Activated T-helper 1 cell treated with anti-CD3 and anti-CD28 coated beads, Interleukin-2, amount 50 U/mL, for 16 hours (primary cell): ENCODE measurements at places on chromosomes 3 and 15.

- DNase-seq, result no peak
Measured at GRCh38 chr3:10783360-10784351, 32.4 kb upstream of the SLC6A11 start.

DNA sequence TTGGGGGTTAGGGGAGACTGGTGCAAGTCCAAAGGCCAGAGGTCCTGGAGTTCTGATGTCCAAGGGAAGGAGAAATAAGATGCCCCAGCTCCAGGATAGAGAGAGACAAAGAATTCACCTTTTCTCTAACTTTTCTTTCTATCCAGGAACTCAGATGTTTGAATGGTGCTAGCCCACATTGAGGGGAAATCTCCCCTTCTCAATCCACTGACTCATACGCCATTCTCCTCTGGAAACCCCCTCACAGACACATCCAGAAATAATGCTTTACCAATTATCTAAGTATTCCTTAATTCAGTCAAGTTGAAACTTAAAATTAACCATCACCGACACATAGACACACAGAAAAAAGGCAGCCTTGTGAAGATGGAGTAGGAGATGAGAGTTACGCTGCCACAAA, 1085.2 kb downstream of the NSUN3 start:
- DNase-seq, result no peak

DNA sequence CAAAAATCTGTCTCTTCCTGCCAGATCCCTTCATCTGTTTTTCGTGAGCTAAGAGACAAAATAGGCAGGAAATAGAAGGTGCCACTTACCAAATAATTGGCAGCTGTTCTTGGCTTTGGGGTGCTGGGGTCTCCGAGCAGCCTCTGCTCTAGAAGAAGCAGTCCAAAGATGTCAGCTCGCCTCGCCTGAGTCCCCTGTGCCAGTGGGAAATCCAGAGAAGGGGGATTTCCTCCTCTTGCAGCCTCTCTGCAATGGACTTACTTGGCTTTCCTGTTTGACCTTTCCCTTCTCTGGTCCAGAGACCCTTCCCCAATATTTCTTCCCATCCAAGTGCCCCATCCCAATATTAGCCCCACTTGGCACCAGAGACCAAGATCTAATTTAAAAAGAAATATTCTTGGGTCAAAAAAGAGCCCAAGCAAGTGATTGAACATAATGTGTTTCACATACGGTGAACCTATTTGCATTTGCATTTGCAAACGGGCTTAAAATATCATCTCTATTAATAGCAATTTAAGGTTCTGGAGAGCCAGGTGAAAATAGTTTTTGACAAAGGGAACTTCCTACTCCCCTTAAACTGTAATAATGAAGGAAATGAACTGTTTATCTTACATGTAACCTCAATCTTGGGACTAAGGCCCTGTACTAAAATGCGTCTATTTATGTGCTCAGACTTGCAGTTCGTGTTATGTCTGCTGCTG, 23.2 kb downstream of the CD86 start:
- no peak for DNase-seq

DNA sequence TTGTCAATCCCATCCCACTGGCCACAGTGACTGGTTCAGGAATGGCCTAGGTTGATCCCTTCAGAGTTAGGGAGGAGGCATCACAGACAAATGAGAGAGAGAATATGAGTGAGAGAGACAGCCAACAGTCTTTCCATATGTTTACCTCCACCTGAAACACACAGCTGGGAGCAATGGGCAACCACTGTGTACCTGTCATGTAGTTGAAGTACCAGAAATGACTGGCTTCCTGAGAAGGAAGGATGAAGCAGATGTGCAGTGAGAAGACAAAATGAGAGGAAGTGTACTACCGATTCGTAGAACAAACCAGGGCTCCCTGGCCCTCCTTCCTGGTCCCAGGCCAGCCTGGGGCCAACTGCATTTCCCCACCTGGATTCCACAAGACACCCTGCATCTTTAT, 27.4 kb downstream of the SRGAP3 start:
- DNase-seq, result no peak

DNA sequence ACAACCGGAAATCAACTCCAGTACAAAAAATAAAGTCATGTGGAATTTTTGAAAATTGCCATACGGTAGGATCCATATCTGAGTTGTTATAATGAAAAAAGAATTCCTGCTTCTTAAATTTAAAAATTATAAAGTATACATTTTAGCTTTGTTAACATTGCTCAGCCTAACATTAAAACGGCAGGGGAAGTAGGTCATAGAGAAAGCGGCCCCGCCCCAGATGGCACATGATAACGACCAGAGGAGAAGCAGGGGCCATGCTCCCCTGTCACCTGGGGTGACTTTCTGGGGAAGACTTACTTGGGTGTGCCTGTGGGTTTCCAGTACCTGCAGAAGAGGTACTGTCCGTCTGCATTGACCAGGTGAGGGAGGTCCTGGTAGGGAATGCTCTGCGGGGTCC, 921 bp downstream of the MGLL start:
- no peak for DNase-seq

GRCh38 chr15:34339946-34340345, 2.4 kb upstream of the SLC12A6 start:
- no peak for DNase-seq

GRCh38 chr15:96448923-96449322, 118.4 kb downstream of the NR2F2 start:
- DNase-seq, result no peak

DNA sequence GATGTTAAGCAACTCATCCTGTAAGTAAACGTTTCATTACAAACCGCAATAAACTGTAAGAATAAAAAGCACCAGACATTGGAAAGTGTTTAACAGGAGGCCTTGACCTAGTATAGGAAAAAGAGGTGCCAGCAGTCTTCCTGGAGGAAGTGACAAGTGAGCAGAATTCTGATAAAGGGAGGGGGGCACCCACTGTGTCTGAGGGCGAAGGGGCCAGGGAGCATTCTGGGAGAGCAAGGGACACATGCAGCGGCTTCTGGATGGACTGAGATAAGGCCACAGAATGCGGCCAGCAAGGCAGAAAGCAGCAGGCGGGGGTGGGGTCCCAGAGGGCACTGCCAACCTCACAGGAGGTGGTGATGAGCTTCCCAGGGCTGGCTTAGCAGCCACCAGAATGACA, 80.2 kb downstream of the MTHFS start:
- DNase-seq, result no peak

DNA sequence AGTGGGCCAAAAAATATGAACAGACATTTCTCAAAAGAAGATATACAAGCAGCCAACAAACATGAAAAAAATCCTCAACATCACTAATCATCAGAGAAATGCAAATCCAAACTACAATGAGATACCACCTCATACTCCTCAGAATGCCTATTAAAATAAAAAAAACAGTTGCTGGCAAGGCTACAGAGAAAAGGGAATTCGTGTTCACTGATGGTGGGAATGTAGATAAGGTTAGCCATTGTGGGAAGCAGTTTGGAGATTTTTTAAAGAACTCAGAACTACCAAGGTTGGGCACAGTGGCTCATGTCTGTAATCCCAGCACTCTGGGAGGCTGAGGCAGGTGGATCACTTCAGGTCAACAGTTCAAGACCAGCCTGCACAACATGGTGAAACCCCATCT, 27.8 kb upstream of the C15orf40 start:
- no peak for DNase-seq

GRCh38 chr3:32172420-32172819, 66.0 kb downstream of the GPD1L start:
- no peak for DNase-seq

DNA sequence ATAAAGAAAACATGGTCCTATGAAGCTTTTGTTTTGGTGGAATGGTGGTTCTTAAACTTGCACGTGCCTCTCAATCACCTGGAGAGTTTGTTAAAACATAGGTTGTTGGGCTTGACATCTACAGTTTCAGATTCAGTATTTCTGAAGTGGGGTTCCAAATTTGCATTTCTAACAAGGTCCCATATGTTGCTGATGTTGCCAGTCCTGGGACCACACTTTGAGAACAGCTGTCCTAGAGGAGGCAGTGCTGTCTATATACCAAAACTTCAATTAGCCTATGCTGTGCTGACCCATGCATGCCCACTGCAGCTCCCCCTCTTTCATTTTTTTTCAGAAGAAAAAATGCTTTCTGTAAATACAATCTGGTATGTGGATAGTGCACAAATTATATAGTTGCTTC, 31.3 kb downstream of the ALCAM start:
- no peak for DNase-seq

DNA sequence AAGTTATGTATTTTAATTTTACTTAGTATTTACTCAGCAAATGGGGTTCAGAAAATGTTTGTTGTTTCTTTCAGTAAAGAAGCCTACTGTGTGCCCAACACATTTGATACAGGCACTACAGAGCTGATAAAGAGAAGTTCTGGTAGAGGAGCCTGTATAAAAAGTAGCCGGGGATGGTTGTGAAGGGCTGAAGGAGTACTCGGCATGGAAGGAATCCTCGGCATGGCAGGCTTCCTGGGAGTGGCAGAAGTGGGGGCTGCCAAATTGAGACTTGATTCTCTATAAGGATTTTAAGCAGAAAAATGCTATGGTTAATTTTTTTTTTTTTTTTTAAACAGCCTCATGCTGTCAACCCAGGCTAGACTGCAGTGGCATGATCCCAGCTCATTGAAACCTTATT, 9.3 kb downstream of the ARL13B start:
- no peak for DNase-seq

DNA sequence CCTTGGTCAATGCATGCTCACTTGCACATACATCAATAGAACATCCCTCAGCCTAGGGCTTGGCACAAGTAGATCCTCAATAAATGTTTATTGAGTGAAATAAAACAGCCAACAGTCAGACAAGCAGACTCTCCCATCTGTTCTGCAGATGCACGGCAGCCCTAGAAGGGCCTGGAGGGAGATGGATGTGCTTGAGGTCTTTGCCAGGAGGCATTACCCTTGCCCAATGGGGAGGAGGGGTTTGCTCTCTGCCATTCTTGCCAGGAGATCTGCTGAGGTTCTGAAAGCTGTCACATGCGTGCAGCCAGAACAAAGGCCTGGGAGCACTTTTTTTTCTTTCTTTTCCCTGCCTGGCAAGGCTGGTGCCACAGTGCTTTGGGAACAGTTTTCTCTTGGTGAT, 349.3 kb upstream of the THRB start:
- DNase-seq, result no peak

DNA sequence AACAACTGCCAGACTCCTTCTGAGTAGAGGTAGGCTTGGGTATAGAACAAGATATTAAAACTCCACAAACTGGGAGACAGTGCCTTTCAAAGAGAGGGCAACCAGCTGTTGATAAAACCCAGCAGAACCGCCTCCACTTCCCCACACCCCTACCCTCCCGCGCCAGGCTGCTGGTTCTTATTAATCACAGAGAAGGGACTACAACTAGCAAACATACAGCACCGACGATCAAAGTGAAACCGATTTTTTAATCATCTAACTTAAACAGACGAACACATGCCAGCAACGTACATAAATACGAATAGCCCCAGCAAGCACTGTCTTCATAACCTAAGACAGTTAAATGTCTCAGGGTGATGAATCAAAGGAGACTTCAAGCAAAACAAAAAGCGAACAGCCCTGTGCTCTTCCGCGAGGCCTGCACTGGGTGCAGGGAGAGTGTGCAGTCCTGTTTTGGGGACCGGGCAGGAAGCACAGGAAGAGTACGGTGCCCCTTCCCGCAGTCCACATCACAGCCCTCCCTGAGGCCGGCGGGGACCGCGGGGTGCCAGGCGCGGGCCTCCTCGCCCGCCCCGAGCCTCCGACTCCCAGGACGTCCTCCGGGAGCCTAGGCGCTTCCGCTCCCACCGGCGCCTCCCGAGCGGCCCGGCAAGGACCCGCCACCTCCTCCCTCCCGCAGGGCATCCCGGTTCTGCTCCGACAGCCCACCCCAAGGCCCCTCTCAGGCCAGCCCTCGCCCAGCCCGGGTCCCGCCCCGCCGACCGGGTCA, 75.1 kb upstream of the VGLL4 start:
- DNase-seq, result peak; percentile 27

DNA sequence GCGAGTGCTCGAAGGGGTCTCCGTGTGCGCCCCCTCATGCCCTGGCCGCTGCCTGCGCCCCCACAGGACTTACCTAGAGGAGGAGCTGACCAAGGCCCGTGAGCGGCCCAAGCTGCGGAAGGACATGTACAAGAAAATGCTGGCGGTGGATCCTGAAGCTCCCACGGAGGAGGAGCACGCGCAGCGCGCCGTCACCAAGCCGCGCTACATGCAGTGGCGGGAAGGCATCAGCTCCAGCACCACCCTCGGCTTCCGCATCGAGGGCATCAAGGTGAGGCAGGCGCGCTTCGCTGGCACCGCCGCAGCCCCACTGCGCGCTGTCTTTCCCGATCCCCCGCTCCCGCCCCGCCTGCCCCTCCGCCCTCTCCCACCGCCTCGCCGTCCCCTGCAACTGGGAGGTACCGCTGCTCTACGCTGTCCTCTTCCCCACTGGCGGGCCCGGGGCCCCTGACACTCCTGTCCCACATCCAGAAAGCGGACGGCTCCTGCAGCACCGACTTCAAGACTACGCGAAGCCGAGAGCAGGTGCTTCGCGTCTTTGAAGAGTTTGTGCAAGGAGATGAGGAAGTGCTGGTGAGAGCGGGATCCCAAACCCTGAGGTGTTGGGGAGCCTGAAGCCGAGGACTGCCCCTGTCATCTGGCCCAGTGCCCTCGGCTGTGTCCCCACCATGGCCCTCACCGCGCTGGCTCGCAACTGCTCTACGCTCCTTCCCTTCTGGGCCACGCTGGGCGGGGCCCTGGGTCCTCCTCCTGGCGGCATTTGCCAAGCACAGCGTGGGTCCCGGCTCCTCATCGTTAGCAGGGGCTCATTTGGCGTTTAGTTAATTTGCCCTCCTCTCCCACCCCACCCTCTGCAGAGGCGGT, 8.5 kb downstream of the ITPKA start:
- no peak for DNase-seq

DNA sequence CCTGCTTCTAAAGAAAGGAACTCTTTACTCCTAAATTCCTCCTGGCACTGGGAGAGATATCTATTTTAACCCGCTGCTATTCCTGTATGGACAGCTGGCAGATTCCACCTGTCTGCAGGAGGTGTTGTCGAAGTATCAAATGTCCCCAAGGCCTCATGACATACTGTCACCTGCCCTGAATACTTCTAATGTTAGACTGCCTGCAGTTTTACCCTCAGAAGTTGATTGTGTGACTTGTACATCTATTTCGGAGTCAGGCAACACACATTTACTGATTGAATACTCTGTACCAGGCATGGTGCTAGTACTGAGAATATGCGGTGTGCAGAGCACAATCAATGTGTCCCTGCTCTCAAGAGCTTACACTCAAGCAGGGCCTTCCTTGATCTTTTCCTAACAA, 38.6 kb downstream of the PDZRN3 start:
- no peak for DNase-seq

DNA sequence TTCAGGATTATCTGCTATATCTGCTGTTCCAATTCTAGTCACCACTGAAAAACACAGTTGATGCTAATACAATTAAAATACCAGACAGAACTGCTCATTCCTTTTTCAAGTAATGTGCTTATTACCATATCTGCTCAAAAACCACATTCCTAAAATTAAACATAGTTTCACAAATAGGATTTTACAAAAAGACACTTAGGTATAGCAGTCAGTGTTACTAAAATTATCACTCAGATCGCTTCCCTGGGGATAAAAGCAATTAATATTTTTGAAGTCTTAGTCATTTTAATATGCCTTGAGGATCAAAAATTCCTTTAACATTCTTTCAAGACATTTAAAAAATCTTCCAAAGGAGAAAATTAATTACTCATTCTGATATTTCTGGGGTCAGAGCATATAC, 71.5 kb downstream of the RAD18 start:
- DNase-seq, result no peak
